ENCODE measurements at places on chromosomes 16 and 17.

GRCh38 chr16:81542609-81543570, 98.3 kb downstream of the CMIP start:
- DNase-seq: no peak

GRCh38 chr16:74760007-74760767, 14.4 kb downstream of the FA2H start:
- no peak for DNase-seq

- DNase-seq: no peak
Observed at GRCh38 chr17:74964246-74964761, 8.3 kb downstream of the HID1 start.

DNA sequence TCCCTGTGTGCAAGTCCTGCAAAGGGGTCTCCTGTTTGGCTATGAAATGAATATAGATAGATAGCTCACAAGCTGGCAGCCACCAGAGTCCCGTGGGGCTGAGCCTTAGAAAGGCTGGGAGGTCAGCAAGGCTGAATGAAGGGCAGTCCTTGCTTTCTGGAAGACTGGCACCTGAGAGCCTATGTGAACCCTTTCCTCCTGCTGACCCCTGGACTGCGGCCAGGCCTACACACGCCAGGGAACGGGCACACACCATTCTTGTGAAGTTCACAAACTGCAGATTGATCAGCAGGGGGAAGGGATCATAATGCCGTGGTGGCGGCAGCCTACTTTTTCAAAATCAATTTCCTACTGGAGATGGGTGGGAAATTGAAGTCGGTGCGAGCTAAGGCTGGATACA, 985 bp upstream of the C17orf107 start:
- DNase-seq: no peak

DNA sequence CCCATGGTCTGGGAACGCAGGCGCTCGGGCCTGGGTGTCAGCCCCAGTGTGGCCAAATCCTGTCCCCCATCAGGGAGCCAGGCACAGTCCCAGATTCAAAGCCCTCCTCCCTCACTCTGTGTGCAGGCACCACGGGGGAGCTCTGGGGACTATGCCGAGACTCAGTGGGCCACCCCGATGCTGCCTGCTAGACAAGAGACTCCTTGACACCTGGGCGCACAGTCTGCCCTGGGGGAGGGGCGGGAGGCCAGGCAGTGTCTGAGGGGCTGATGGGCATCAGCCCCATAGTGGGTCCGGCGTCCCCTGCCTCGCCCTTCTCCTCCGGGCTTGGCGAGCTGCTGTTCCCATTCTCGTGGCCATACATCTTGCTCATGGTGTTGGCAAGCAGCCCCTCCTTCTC, 8.5 kb upstream of the CD79B start:
- no peak for DNase-seq

DNA sequence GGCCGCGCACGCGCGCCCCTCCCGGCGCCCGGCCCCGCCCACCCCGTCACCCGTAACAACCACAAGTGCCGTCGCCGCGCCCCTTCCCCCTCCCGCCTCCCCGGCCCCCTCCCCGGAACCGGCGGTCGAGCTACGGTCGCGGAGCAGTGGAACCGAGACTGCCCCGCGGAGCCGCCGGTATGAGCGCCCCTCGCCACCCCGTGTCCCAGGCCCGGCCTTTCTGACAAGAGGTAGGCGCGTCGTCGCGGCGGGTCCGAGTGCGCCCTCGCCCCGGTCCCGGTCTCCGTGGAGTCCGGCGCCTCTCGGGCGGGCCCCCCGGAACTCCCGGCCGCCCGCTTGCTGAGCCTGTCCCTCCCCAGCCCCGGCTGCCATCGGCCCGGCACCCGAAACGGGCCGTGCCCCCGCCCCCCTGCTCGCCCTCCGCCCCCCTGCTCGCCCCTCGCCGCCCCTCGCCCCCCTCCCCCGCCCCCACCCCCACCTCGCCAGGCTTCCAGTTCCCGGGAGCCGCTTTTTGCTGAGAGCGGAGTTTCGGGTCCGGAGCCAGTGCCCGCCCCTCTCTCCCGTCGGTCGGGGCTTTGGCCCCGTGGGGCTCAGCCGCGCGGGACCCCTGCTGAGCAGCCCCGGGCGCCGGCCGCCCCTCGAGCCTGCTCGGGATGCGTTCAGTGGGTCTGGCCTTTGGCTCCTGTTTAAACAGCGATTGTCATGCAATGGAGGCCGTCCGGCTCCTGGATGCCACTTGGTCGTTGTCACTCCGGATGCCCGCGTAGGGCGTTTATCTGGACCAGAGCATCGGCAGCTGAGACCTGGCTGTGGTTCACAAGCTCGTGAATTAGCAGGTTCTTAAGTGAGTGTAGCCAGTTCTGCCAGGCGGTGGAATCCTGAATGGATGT, at the start of gene SEC14L1:
SEC14L1 (plus strand) TSS at position 92 of the 890 bp plus-strand sequence. CDS start 2,628 bp downstream, outside the sequence.
- no peak for DNase-seq

DNA sequence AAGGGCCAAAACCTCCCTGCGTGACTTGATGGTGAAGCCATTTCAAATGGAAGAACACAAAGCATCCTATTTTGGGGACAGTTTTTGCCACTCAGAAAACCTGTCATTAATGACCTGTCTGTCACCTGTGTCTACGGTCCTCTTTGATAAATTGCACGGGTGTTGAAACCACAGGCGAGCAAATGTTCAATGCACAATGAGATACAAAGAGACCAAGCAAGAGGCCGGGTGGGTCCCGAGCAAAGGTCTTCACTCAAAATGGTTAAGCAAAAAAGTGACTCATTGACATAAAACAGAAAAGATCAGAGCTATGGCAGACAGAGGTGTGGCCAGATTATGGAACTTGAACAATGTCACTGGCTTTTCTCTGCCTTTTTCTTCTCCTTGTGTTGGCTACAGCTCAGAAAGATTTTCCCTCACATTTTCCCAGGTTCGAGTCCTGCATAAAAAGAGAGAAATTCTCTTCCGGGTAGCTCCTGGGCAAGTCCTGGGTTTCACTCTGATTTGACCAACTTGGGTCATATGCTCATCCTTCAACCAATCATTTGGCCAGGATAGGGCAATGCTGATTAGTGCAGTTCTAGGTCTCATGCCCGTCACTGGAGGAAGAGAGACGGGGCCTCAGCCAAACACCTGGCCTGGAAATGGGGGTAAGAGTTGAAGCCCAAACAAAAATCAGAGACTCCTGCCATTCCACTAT, 92.2 kb downstream of the CMC2 start:
- no peak for DNase-seq

DNA sequence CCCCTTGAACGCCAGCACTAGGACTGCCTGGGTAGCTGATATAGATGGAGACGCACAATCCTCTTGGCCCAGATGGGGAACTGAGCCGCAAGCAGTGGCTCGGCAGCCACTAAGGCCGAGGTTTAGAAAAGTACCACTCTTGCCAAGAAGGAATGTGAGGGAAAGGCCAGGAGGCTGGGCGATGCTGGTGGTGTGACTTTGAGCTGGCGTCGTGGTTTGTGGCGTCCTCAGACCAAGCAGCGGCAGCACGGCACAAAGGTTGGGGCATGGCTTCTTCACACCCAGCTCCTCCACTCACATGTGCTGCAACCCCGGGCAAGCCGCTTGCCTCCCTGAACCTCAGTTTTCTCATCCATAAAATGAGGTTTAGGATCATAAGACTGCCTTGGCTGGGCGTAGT, 15.6 kb downstream of the DCAKD start:
- DNase-seq: no peak

DNA sequence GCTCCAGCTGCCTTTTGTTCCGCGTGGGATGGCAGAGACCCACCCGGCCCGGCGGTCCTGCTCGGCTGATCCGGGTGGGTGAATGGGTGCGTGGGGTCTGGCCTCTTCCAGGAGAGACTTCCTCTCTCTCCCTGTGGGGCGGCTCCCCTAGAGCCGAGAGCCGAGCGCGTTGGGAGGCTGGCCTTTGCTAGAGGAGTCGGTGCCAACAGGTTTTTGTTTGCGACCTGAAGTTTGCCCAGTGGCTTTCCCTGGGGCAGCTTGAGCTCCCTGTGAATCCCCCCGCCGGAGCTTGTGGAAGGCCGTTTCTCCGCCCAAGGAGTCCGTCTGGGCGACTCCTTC, 970 bp downstream of the EPN2 start:
- no peak for DNase-seq

DNA sequence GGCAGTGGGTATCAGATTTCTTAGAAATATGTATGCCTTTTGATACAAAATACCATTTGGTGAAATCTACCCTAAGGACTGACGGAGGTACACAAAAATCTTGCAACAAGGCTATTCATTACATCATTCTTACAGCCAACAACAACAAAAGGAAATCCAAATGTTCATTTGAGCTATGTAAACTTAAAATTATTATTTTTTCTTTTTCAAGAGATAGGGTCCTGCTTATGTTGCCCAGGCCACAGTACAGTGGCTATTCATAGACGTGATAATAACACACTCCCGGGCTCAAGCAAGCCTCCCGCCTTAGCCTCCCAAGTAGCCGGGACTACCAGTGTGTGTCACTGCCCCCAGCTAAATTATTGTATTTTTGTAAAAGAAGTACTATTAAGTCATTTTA, 9.0 kb downstream of the SRR start:
- no peak for DNase-seq

GRCh38 chr17:44599298-44600175, 42.3 kb downstream of the FZD2 start:
- DNase-seq: no peak

- DNase-seq: no peak
Observed at GRCh38 chr17:1390432-1391367, 9.3 kb downstream of the YWHAE start.

DNA sequence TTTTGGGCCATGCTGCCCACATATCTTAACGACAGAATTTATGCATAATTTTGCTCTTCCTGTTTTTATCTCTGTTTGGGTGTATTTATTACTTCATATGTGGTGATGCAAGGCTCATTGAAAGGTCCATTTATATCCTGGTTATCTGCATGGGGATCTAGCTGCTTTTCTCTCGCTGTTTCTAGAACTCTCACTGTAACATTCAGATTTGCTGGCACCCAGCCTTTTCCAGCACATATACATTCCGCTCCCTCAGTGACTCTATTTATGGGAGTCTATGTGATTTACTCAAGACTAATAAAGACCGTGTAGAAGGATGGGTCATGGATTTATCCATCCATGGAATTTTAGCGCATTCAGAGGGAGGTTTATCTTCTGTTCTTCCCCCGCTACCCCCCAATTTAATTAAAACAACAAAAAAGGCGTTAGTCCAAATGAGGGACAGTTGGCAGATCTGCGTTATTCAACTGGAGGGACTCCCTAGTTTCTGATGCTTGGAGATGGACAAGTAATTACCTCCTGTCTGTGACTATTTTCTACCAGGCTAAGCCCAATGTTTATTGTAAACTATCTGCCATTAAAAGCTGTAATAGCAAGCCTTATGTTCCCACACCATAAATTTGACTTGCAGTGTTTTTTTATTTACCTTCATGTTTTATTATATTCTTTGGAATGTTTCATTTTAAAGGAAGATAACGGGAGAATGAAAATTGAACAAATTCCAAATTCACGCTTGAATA, 19.8 kb upstream of the MARCHF10 start:
- no peak for DNase-seq

- no peak for DNase-seq
Observed at GRCh38 chr17:14197586-14197985, 39.1 kb downstream of the CDRT15 start.

DNA sequence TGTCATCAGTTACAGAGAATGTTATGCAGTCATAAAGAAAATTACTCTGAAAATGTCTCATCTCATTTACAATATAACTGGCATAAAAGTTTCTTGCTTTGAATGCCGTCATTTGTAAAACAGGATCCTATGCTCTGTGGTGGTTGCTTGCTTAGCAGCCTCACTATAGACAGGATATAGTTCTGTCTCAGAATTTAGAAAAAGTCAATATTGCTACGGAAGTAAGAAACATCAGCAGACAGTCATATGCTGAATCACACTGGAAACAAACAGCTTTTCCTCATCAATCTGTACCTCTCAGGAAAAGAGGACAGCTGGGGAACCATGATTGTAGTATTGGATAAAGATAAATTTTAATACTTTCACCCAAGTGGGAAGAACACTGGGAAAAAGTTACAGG, 105.5 kb downstream of the MYO1D start:
- no peak for DNase-seq

DNA sequence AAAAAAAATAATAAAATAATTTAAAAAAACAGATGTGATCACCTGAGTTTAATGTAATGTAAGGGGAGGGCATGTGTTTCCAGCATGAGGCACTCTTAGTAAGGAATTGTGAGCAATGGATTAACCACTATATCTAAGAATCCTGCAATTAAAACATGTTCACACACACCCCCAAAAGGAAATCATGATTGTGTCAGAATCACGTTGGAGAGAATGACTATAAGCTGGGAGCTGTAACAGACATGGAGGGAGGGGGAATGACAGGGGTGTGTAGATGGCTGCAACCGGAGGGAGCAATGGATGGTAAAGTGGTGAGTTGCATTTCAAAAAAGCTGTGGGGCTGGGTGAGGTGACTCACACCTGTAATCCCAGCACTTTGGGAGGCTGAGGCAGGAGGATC, 13.6 kb upstream of the CCL22 start:
- DNase-seq: no peak

DNA sequence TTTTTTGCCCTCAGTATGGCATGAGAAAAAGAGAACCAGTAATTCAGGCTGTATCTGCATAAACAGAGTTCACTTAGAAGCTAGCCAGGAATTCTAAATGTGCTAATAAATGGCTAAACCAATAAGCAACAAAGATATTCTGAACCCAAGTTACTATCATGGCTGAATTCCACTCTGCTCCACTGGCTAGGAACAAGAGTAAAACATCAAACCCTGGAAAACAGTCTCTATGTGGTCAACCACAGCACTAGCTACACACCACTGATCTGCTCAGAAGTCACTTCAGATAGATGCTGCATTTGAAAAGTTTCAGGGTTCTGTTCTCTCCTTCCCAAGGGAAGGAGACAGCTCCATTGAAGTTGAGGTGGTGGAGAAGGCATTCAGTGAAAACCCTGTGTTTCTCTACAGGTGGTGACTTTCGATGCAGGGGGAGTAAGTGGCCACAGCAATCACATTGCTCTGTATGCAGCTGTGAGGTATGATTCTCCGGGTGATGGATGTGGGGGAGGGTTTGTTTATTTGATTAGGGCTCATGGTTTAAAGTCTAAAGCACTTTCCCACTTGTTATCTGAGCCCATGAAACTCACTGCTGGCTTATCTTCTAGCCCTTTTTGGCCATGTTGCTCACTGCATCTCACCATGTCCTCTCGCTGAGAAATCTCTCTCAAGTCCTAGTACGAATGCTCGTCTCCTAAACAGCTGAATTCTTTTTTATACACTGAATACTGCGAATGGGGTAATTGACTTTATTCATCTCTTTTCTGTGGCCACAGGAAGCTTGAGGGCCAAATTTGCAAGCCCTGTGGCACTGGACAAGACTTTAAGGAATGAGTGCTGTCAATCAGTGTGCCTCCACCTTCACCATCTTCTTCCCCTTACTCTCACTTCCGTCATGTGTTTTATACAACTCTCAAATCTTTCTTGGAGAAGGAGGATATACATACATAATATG, 39.9 kb downstream of the CENPV start:
- no peak for DNase-seq
